T-helper 2 cell (primary cell): ENCODE measurements at places on chromosomes 4 and X.

GRCh38 chr4:187732524-187732923 lies 263.0 kb upstream of the ZFP42 start:
- no peak for DNase-seq

DNA sequence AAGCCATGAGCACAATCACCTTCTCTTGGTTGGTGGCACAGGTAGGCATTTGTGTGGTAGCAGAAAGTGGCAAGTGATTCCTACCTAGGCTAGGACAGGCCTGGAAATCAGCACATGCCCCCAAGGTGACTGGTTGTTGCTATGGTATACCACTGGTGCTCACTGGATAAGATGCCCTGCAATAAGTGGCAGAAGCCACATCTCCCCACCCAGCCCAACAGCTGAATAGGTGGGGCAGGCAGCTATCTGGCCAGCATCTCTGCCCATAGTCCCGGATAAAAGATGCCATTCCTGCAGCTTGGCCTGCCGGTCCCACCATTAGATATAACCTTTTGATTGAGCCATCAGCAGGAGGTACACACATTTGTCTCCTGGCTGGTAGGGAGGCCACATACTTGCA lies 21.1 kb downstream of the AMER1 start:
- DNase-seq: no peak

- no peak for DNase-seq
Observed at GRCh38 chr4:94559351-94559806, 107.6 kb downstream of the PDLIM5 start.

- DNase-seq: no peak
Observed at GRCh38 chrX:115639334-115639880, 78.4 kb downstream of the PLS3 start.

DNA sequence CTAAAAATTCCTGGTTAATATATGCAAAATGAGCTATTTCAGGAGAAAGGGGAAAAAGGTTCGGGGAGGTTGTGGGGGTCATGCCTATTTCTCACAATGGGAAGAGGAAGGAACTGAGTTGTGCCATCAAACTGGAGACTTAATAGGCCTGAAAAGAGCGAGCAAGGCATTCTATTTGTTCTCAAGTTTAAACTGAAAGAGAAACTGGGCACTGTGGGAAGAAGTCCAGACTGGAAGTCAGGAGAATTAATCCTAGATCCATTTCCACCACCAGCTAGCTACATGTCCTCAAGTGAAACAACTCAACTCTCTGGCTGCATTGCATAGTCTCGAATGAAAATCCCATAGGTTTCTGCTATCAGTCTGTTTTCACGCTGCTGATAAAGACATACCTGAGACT lies 50.6 kb downstream of the PPARGC1A start:
- no peak for DNase-seq

DNA sequence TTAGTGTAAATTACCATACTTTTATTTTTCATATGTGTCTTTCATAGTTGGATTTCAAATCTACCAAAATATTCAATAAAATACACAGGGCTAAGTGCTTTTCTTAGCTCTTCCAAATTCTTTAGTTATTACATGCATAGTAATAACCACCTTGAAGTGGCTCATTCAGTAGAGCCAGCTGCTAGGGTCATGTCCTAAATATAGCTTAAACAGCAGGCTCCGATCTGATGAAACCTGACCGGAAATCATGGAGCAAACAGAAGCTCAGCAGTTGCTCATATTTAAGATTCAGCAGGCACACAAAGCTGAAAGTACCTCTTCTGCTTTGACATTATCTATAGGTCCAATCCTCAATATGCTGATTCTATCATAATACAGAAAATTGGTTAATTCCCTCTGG lies 1470.4 kb downstream of the ADGRL3 start:
- no peak for DNase-seq

GRCh38 chr4:119581190-119581873 lies 47.3 kb downstream of the PDE5A start:
- DNase-seq: no peak

DNA sequence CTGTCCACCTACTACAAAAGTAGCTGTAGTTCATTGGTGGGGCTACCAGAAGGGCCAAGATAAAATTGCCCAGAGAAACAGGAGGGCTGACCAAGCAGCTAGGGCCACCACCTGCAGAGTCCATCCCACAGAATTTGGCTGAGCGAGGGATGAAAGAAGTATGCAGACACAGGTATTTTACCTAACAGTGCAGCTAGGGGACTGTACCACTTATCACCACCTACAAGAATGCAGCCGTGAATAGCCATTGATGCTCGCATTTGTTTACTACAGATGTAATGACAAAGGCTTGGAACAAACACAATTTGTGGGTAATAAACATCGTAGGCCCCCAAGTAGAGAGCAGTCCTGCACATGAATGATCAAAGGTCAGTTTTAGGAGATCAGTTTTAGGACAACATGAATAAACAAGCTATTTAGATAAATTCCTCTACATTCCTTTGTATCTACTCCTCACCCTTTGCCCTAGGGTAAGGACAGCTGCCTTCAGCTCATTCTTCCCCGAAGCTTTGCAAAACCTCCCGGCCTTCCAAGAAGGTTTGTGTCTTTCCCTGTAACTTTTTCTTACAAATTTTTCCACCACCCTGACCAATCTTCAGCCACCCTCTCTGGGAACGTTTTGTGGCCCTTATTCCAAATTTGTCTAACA lies 49.5 kb downstream of the ZNF718 start:
- no peak for DNase-seq

- DNase-seq: peak; percentile 20
Observed at GRCh38 chr4:104490770-104491480, 3.8 kb downstream of the CXXC4 start.

DNA sequence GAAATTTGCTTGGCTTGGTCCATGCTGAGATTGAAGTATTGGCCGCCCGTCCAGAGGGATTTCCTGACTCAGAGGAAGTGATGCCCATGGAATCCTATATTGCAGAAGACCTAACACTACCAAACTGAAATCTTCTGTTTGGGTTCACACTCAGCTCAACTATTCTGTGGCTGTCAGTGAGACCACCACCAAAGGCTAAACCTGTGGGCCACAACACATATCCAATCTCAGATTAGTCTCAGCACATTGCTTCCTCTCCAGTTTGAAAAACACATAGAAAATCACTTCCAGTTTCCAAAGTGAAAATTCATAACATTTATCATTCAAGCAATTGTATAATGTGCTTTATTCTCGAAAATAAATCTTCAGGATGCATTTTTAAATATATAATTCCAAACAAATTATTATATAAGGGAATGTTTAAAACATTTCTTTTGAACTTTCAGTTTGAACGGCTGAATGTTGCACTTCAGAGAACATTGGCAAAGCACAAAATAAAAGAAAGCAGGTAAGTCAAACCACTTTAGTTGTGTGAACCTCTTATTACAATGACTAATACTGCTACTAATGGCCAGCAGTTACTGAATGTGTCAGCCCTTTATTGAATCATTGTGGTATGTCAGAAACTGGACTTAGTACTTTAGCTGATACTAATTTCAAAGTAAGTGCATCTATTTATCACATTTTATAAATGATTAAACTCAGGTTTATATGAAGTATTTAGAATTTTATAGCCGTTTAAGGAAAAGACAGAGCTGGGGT lies 37.0 kb downstream of the GUCY1A1 start:
- no peak for DNase-seq
